Effector CD4-positive, alpha-beta T cell (primary cell): ENCODE measurements at places on chromosomes 3 and 15.

- no peak for DNase-seq
Observed at GRCh38 chr3:157122116-157122515, 37.8 kb downstream of the CCNL1 start.

DNA sequence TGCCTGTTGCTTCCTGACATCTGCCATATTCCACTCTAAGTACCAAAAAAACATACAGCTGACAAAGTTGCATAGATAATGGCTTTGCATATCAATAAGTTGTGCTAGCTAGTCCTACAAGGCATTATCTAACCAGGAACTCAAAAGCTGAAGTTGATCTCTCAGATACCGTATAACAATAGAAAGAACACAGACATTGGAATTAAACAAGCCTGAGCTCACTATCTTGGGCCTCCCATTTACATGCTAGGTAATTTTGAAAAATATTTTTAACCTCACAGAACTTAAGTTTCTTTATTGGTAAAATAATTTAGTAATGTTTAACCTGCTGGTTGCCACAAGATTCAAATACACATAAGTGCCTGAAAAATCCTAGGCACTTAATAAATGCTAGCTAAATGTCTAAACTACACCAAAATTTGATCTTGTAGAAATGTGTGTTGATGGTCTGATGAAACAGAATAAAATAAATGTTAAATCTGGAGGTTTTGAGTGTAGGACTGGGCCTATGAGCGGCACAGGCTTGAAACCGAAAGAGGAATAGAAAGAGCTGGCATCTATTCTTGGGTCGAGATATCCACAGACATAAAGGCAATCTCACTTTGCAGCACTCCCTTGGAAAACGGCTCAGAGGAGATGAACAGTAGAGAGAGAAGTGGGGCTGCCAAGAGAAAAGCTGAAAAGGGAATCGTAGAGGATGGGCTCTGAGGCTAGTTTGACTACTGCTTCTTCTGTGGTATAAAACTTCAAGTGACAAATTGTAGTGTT lies 29.9 kb upstream of the TTC14 start:
- no peak for DNase-seq

DNA sequence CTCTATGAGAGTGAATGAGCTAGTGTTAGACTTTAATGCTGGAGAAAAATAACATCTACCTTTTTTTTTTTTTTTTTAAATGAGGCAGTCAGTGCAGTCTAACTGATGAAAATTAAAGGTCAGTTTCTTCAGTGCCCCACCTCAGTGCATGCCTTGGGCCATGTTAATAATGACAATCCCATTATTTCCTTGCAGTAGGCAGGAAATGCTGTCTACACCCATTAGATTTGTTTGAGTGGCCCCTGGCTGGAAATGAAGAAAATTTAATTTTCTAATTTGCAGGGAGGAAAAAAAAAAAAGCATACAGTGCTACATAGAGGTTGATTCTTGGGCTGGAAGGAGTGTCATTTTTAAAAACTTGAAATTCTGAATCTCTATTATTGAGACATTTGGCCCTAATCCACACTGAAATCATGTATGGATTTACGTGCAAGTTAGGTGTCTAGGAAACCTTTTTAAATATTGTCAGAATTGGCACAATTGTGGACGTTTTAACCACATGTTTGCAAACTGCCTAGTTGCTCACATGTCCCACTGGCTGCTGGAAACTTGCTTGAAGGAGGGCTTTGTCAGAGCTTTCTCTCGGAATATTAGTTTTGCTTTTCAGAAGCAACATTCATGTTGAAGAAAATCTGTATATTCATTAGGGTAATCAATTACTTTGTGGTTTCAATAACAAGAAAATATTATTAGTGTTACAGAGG lies 18.4 kb downstream of the FNDC3B start:
- no peak for DNase-seq

DNA sequence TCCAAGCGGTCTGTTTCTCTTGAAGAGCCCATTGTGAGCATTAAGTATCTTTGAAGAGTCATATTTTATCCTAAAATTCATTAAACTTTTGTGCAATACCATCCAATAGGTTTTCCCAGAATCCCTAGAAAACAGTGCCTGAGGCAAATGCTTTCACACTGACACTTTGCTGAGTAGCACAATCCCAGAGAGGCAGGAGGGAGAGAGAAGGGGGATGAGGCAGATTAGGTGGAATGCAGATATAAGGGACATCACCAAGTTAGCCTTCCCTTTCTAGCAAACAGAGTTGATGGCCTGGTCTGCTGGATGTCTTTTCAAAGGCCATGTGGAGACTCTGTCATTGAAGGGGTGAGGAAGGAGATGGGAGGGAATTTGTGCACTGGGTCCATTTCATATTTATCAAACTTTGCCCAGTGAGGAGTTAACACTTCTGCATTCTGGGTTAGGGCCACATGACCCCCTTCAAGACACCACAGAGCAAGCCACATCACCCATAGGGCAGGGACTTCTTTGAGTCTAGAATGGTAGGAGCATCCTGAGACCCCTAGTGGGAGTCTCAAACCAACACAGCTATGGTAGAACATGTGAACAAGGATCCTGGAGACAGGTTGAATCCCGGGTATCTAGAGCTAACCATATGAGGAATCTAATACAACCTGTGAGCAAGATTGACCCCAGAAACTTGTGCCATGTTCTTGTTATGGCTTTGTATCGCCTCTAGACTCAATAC lies 32.0 kb upstream of the SEMA6D start:
- no peak for DNase-seq

GRCh38 chr3:175428466-175428865 lies 569.3 kb downstream of the NAALADL2 start:
- no peak for DNase-seq

DNA sequence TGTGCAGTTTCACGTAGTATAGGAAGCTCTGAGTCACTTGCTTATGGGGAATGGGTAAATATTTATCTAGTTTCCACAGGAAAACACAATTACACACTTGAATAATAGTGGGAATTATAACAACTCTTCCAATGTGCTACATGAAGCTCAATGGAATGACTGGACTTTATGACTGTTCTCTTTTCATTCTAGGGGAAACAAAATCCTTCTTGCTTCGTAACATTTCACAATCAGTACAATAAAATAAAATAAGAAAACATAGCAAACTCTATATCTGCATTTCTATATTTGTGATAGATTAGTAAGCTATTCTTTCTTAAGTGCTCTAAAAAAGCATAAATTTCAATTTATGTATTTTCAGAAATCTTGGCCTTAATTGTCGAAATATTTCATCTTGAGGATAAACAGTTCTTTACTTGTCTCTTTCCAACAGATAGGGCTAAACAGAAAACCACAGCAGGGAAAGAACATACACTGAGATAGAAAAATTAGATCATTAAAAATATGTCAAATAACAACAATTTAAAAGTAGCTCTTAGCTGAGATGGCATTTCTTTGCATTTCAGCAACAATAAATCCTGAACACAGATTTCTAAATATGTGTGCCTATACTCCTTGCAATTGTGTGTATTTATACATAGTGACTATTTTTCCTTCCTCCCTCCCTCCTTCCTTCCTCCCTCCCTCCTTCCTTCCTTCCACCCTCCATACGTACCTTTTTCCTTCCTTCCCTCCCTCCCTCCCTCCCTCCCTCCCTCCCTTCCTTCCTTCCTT lies 395.5 kb upstream of the KCNMB2 start:
- DNase-seq: no peak

- no peak for DNase-seq
Observed at GRCh38 chr15:44207643-44208042, 12.6 kb upstream of the FRMD5 start.

- no peak for DNase-seq
Observed at GRCh38 chr3:99084826-99085225, 183.3 kb upstream of the DCBLD2 start.

DNA sequence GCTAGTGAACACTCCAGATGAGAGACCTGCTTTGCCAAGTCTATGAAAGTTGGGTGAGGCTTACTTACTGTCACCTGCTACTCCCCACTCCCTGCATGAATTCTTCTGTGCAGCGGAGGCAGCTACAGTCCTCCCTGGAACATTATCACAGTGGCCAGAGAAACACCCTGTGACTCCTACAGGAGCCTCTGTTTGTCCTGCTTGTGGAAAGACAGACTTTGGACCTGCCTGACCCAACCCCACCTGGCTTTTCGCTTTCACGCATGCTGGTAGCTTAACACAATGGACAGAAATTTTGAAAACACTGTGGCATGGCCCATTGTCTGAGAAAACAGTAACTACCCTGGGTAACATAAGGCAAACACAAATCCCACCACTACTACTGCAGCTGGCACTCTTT lies 1565.5 kb upstream of the CADM2 start:
- DNase-seq: no peak

DNA sequence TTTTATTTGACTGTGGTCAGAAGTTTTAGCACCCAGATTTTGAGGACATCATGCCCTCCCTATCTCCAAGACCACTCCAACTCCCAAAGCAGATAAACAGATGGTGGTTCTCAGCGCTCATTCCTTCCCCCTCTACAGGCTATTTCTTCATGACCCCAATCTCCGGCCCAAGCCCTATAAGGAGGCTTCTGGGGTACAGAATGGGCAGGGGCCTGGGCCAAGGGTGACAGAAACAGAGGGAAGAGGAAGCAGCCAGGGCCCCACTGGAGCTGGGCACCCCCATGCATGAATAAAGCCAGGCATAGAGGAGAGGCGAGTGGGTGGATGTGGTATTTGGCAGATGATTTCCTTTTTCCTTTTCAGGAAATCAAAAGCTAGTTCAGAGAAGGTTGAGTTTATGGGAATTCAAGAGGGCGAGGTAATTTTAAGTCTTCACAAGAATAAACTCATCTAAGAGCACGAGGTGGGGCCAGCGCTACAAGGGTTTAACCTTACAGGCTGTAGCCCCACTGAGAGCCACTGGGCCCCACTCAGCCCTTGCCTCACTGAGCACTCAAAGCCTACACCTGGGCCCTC lies 104.8 kb upstream of the HERC1 start:
- DNase-seq: no peak

- DNase-seq: no peak
Observed at GRCh38 chr3:152205097-152205593, 63.6 kb upstream of the MBNL1 start.

DNA sequence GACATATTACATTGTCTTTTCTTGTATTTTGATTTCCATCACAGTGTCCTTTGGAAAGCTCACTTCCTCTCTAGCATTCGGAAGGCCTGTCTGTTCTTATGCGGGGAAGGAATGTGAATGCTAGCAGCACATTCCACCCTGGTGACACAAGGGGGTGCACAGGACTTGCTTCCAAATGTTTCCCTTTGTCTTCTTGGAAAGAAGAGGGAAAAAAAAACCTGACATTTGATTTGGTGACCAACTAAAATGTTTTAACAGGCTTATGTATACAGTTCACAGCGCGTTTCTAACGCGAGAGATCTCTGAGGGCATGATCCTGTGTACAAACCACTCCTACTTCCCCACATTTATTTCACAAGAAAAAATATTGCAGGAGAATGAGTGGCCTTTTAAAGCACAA lies 107.6 kb upstream of the FXR1 start:
- no peak for DNase-seq

GRCh38 chr3:13098192-13098988 lies 25.2 kb upstream of the IQSEC1 start:
- no peak for DNase-seq

DNA sequence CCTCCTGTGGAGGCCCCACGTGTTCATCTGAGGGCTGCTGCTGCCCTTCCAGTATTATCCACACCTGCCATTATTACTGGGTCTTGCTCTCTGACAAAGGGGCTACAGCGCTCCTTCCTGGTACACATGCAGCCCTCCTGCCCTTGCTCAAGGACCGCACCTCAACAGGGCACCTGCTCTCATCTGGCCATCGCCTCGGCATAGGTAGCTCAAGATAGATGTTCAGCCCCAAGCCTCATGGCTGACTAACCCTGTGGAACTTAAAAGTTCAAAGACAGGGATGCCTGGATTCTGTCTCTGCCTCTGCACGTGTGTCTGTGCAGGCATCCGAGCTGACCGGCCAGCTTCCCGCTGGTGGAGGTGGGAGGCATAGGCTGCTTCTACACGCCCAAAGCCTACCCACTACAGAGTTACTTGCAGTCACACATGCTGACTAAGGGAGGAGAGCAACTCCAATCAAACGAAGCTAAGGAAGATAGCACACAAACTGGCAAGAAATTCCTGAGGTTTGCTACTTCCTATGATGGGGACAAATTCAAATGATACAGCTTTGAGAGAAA lies 152.5 kb upstream of the ATP10A start:
- DNase-seq: no peak

GRCh38 chr3:9028134-9028533 lies 64.9 kb upstream of the RAD18 start:
- no peak for DNase-seq

DNA sequence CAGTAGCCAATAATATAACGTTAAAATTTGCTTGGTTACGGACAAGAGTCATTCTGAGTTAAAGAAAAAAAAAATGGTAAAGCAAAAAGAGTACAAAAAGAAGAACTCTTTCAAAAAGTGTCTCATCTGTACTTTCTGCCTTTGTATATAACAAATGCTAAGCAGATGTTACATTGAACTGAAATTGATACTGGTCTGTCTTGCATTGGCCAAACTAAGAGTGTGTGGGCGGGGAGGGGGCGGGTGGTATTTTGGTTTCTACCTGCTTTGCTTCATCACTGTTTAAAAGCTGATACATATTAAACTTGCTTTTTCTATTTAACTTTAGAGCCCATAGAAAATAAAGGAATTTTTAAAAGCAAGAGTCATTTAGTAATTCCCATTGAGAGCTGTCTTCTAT lies 215.0 kb upstream of the THBS1 start:
- DNase-seq: no peak

GRCh38 chr15:82900511-82901060 lies 51.9 kb downstream of the HOMER2 start:
- DNase-seq: no peak

DNA sequence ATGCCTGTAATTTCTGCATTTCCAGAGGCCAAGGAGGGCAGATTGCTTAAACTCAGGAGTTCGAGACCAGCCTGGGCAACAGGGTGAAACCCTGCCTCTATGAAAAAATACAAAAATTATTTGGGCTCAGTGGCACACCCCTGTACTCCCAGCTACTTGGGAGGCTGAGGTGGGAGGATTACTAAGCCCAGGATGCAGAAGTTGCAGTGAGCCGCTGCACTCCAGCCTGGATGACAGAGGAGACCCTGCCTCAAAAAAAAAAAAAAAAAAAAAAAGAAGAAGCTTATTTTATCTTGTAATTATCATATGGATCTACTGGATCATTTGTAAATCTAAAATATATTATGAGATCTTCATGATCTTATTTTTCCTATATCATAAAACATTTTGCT lies 84.1 kb downstream of the PPCDC start:
- DNase-seq: no peak

DNA sequence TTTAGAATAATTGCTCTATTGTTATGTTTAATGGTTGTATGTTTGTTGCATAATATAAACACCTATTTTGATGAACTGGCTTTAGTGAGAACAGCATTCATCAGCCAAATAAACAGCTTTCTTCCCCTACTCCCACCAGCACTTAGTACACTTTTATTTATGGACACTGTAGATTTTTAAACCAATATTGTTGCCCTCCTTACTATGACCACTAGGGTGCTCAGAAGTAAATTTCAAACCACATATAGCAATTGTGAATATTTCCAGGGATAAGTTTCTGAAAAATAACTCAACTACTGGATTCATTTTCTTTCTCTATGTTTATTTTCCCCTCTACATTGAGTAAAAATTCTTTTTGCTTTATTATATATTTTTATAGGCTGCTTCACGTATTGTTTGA lies 84.7 kb upstream of the PTX3 start:
- DNase-seq: no peak
